ENCODE measurements at places on chromosomes 3 and 15.

DNA sequence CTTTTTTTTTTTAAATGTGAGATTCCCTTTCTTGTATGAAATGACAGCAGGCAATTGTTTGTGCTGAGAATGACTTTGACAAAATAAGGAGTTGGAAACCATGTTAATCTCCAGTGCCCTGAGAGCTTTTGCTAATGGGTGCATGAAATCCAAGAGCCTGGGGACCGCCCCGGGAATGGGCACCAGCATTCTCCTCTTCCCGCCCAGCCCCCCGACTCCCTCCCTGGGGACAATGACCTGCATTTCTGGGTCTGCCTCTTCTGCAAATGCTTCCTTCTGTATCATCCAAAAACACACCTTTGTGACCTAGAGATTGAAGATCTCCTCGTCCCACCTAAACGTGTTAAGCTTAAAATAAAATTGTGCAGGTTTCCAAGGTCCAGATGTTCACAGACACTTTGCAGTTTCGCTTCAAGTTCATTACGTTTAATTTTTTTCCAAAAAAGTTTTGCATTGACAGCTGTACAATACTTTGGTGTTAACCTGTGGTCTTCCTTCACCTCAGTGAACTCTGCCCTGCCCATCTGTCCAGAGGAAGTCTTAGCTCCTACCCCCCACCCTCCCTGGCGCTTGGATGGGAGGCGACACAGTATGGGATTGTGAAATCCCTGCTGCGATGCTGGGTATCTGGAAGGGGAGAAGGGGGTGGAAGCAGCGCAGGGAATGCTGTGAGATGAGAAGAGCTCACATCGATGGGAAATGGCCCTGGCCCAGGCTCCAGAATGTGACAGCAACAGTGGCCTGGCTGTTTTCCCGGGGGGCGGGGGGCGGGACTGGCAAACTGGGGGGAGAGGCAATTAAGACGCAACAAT lies 50.1 kb downstream of the TLE3 start:
- no peak for DNase-seq

DNA sequence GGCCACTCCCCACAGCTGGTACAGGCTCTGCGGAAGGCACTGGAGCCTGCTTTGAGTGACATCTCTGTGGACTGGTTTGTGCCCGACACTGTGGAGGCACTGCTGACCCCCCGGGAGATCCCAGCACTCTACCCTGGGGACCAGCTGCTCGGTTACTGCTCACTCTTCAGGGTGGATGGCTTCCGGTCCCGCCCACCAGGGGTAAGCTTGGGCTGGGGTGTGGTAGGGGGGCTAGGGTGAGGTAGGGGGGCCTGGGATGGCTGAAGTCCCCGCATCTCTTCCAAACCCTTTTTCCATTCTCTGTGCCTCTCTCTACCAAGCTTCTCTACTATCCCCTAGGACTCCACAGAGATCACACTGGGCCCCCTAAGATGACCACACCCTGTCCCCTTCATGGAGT lies 7.8 kb downstream of the VWA5B2 start:
- DNase-seq, result no peak

DNA sequence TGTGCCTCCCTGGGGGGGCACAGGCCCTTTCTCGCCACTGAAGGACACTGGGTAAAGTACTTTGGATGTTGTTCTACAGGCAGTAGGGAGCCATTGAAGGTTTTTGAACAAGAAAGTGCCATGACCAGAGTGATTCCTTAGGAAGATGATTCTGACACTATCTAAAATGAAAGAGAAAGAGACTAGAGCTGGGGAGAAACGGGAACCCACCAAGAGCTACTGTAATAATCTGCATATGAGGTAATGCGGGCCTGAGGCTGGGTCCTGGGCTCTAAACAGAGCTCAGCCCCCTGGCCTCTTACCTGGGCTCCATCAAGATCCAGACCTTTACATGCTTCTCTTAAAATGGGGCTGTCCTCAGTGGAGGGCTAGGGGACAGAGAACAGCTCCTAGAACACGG lies 24.9 kb downstream of the GRK7 start:
- DNase-seq, result no peak

GRCh38 chr3:151171145-151171757 lies 31.8 kb downstream of the GPR171 start:
- DNase-seq, result no peak

GRCh38 chr3:114775395-114775794 lies 371.7 kb downstream of the ZBTB20 start:
- DNase-seq, result no peak

- no peak for DNase-seq
Observed at GRCh38 chr3:15649858-15650257, 48.3 kb downstream of the BTD start.

- DNase-seq, result no peak
Observed at GRCh38 chr3:79162653-79163052, 605.1 kb downstream of the ROBO1 start.

DNA sequence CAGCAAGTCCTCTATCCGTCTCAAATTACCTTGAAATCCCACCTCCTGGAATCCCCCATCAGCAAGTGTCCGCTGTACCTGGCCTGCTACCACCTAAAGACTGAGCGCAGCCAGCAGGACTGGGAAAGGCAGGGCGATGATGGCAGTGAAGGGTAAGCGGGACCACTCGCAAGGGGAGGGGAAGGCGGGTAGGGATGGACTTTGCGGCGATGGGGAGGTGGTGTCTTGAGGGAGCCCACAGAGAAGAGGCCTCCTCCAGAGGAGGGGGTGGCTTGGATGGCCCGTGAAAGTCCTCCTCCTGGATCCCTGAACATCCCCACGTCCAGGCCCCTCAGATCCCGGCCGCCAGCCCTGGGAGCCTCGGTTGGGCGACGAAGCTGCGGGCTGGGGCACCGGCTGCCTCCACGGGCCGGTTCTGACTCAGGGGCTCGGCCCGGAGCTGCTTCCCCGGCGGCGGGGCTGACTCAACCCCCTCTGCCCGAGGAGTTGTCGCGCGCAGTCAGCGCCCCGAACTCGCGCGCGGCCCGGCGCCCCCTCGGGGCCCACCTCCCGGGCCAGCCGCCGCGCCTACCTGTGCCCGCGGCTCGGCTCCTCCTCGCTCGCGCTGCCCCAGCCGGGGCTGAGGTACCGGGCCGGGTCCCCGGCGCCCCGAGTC lies 512 bp downstream of the LARP6 start:
- DNase-seq, result peak; percentile 24

DNA sequence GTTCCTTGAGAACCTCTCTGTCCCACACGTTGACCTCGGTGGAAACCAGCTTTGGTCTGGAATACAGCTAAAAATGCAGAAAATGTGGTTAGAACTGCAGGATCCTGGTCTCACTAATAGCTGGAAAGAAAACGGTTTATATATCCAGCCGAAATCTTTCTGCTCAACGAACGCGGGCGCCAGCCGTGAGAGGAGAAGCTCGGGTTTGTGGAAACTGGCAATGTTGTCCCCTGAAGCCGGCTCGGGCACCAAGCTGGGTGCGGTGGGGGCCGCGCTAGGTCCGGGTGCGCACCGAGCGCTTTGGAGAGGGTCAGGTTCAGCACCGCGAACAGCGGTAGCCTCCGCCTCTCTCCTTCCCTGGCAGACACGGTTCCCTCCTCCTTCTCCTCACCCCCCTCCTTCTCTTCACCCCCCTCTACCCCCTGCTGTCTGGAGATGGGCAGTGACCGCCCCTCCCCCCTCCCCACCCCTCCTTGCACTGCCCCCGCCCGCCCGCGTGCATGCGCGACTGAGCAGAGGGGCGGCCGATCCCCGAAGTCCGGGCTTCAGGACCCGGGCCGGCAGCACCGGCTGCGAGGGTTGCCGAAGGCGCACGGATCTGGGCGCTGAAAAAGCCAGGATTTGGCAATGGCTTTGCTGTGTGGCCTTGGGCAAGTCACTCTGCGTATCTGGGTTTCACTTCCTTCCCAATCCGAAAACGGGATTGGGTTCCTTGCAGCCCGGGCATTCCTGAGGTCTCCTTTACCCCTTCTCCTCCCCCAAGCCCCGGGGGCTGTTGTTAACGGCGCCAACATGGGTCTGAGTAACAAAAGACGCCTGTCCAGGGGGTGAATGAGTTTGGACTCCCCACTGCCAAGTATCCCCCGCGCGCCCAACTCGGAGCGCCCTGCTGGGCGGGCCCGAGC lies at the start of gene SKOR1:
TSS of gene SKOR1 (plus strand) at position 534 of the 905 bp plus-strand sequence. CDS start at position 628, 94 bp downstream.
- DNase-seq, result no peak

DNA sequence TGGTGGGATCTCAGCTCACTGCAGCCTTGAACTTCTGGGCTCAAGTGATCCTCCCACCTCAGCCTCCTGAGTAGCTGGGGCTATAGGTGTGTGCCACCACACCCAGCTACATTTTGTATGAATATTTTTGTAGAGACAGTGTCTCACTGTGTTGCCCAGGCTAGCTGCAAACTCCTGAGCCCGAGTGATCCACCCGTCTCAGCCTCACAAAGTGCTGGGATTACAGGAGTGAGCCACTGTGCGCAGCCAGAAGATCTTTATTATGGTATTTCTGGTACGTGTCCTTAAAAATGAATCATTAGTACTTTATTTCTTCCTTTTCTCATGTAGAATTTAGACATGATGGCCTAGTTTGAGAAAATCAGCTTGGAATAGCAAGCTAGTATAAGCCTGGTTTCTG lies 153.3 kb downstream of the BCHE start:
- no peak for DNase-seq

DNA sequence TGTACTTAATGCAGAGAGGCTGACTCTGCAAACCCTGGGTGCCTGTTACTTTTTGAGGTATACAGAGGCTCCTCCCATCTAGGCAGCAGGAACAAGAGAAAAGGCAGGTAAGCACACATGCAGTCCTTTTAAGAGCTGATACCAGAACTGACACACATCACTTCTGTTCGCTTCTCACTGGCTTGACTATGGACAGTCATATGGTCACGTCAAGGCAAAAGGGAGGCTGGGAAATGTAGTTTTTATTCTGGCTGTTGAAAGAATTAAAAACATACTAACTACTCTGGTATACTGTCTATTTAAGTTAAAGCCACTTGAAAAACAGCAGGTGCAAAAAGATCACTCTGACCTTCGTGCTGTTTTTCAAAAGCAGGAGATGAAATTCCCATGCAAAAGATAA lies 218.3 kb downstream of the CTNNB1 start:
- DNase-seq, result no peak

DNA sequence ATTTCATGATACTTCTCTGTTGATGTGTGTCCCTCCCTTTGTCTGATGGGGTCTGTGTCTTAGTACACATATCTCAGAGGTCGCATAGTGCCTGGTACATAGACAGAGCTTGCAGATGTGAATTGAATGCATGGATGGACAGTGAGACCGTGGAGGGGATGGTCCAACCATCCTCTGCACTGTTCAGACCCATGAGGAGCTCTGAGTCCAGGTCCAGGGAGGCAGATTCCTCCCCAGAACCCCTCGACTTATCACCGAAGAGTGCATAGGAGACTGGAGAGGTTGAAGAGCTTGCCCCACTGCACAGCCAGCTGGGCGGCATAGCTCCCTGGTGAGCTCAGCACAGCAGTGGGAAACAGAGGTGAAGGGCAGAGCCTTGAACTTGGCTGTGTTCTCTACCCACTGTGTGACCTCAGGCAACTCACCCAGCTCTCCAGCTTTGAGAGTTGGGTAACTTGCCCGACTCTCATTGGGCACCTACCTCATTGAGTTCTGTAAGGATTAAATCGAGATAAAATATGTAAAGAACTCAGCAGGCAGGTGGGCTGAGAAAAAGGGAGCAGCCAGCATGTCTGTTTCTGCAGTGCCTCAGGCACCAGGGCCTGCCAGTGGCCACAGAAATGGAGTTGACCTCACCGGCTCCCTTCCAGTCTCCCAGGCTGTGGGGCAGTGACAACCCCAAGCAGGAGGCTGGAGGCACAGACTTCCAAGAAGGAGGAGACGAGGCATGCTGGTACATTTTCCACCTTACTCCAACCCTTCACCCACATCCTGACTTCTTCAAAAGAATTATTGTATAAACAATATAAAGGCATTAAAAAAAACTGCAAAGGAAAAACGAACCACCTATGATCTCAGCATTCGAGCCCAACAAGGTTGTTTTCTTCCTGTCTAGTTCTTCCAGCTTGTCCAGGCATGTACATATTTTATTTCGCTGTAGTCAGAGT lies 54.1 kb upstream of the TFRC start:
- no peak for DNase-seq

- DNase-seq, result peak; percentile 23
Observed at GRCh38 chr3:19149368-19149767, 1.1 kb downstream of the KCNH8 start.

DNA sequence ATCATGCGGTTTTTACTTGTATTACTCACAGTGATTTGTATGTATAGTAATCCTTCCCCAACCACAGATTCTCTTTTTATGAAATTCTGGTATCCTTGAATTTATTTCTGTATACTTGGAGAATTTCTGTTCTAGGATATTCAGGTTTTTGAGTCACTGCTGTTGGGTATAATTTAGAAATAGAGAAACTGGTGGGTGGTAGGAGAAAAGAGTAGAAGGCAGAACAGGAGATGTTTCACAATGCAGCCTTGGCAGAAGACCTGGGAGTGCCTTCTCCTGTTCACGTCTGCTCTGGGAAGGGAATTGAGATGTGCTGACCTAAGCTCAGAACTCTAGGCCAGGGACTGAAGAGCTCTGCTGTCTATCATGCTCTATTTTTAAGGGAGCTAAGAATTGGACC lies 193.6 kb downstream of the EPHB1 start:
- no peak for DNase-seq

- DNase-seq, result no peak
Observed at GRCh38 chr3:60573494-60573893, 677.8 kb downstream of the FHIT start.

DNA sequence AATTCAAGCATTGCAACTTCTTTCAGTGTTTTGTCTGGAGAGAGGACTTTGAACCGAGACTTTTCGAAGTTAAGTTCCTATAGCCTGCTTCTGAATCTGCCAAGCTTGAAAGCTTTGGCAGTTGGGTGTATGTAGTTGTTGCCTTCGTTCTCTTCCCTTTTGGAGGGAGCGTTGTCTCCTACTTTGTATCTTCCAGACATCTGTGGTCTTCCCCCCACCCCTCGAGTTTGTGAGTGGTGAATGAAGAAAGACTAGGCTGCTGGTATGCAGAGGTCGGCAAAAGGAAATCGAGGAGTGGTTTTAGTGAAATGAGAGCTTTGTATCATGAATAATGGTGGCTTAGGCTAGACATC lies 1.3 kb downstream of the CTNNB1 start:
- no peak for DNase-seq

DNA sequence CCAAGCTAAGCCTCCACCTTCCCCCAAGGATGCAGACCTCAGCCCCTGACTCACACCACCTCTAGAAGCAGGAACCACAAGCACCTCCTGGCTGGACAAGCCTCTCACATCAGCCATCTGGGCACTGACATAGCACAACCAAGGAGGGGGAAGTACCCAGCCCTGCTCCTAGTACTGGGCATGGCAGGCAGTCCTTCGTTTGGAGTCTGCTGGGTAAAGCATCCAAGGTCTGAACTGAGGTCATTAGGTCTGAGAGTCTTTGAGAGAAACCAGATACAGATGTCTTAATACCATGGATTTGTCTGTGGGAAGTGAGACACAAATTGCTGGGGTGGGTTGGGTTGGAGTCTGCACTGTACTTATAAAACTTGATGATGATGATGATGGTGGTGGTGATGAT lies 61.8 kb downstream of the CCDC33 start:
- no peak for DNase-seq

GRCh38 chr15:79090487-79091203 lies at the start of gene RASGRF1:
TSS of gene RASGRF1 (minus strand) at chr15:79090780. CDS start at chr15:79090498, 282 bp downstream.
- DNase-seq, result no peak

DNA sequence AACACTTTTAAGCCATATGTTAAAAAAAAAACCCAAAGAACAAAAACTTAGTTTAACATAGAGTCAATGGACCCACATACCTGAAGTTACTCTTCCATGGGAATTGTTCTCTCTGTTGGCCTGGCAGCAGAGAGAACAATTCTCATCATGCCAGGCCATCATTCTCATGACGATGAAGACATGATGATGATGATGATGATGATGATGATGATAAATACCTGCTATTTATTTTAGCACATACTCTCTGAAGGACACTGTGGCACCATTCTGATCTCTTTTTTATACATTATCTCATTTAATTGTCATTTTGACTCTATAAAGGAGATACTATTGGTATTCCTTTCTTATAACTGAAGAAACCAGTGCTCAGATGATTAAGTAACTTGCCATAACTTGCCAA lies 366.9 kb downstream of the MFSD1 start:
- DNase-seq, result no peak
